ENCODE measurements at places on chromosomes 1 and 21.

DNA sequence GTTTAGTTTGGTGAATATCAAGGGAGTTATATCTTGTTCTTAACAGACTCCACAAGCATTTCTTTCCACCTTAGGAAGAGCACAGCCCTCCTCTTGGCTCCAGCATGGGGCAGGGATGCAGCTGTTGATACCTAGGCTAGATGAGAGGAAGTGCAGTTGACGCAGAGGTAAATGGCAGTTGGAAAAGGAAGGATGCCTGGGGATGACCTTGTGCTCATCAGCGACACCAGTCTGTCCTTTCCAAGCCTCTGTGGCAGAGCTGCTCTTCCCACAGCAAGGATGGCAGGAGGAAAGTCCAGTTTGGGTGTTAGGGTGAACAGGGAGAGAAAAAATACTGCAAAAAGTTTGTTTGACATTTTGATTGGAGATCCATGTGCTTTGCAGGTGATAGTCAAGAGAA is 6.2 kb downstream of the PROX1 start:
- no peak for DNase-seq

DNA sequence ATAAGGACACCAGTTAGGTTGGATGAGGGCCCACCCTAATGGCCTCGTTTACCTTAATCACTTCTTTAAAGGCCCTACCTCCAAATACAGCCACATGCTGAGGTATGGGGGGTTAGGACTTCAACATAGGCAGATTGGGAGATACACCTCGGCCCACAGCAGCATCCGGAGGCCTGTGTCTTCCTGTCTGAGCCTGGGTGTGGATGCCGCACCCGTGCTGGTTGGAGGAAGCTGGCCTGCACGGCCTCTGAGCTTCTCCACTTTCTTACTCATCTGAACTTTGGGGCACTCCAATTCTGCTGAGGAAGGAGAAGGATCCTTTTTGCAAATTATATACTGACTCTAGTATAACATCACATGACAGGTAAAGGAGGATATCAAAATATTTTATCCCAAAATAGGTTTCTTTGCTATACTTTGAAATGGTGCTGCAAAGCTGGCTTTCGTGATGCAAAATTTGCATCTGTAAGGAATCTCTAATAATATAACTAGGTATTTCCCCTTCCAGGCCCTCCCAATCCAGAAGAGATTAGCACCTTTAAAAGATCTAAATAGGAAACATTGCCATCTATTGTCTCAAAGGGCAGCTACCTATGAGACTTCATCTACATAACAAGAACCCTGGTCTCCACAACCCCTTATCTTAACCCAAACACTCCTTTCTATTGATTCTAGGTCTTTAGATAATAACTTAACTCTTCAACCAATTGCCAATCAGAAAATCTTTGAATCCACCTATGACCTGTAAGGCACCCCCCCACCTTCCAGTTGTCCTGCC is 247.6 kb downstream of the KCNJ6 start:
- DNase-seq, result no peak

- no peak for DNase-seq
Measured at GRCh38 chr1:100188617-100189016, 10.6 kb upstream of the LRRC39 start.

DNA sequence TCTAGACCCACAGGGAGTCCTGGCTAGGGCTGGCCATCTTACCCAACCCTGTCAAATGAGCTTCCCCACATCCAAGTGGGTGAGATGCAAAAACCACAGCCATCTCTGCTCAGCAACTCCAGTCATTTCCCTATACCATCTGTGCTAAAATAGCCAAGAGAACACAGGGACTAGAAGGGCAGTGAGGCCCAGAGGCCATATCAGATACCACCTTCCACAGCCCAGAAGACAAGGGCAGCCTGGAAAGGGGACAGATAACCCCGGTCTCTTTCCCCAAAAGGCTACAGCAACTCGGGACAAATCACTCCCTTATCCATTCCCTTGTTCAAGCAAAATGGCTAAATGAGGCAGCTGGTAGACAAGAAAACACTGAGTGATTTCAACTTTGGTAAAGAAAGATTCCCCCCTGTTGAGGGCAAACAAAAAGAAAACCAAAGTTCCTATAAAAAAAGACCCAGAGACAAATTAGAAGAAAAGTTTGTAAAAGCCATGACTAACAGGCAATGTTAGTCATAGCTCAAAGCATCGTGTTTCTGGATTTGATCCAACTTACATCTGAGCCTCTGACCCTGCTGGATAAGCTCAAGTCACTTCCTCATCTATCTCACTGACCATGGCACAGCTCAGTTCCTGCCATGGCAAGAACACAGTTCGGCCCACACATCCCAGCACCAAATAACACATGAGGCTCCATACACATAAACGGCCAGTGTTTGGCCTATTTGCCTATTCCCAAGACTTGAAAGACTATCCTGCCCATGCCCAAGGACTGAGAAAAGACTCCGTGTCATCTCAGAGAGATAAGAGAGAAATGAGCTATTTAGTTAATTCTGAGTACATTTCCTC is 3.1 kb downstream of the LAMB3 start:
- peak; percentile 89 for DNase-seq

- DNase-seq, result no peak
Measured at GRCh38 chr1:23211955-23212354, 5.3 kb downstream of the HTR1D start.

DNA sequence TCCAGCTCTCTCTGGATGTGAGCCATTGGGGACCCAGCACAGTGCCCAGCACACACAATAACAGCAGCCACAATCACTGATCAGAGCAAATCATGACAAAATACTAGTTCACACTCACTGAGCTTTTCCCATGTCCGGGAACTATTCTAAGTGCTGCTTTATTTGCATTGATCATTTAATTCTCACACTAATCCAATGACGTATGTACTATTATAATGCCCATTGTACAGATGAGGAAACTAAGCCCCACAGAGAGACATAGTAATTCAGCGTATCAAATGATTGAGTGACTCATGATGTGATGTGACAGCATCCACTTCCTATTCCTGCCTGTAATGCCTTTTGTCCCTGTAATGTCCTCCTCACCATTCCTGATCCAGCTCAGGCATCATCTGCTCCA is 1.9 kb upstream of the S100A8 start:
- no peak for DNase-seq

DNA sequence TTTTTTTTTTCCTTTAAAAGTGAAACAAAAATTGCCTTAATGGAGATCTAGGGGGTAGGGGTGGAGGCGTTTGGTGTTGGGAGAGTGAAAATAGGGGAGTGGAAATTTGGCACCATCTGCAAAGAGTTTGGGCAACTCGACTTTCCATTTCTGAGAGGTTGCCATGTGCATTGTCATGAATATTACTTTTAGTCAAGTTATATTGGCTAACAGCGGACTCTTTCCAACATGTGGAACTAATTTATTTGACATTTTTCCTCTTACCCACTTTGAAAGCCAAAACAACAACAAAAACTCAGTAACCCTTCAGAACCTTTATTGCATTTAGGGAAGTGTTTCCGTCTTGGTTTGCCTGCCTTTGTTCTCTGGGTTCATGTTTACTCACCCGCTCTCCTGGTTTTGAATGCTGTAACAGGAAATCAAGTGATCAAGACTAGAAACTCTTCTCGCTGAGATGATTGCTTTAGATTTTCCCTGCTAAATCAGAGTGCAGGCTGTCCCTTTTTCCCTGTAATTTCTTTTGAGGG is 70.4 kb downstream of the CACHD1 start:
- DNase-seq, result no peak

- DNase-seq, result no peak
Measured at GRCh38 chr1:50454911-50455310, 31.7 kb upstream of the DMRTA2 start.

GRCh38 chr21:35927262-35927661 is 133.1 kb downstream of the SETD4 start:
- DNase-seq, result no peak

GRCh38 chr1:95257758-95258157 is 23.7 kb downstream of the RWDD3 start:
- DNase-seq, result peak; percentile 10

DNA sequence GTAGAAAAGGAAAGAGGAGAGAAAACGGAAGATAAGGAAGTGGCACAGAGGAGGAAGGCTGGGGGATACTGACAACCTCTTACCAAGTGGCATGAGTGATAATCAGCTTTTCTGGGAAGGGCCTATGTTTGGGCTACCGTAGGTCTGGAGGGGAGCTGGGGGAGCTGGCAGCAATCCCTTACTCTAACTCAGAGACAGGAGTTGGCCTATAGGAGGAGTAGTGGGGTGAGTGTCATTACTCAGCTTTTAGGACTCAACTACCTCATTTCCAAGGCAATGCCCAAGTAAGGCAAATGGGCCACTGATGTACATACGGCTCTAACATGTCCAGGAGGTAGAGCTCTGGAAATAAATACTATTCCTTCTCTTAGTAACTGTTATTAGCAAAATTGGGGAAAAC is 48.7 kb upstream of the DMRTA2 start:
- no peak for DNase-seq

- no peak for DNase-seq
Measured at GRCh38 chr1:113207019-113207418, 134.0 kb downstream of the LRIG2 start.

DNA sequence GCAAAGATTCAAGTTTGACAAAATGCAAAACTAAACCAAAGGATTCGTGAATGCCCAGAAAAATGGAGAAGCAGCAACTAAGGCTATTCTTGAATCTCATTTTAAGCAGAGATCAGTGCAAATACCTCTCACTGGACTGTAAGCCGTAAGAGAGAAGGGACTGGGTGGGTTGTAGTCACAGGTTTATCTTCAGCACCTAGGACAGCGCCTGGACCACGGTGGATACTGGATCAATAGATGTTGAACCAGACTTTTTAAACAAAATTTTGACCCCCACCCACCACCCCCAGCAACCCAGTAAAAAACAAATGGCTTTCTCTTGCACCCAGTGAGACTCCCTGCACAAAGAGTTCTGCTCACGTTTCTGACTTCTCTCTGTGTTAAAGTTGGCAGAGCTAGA is 347.1 kb downstream of the AJAP1 start:
- no peak for DNase-seq

DNA sequence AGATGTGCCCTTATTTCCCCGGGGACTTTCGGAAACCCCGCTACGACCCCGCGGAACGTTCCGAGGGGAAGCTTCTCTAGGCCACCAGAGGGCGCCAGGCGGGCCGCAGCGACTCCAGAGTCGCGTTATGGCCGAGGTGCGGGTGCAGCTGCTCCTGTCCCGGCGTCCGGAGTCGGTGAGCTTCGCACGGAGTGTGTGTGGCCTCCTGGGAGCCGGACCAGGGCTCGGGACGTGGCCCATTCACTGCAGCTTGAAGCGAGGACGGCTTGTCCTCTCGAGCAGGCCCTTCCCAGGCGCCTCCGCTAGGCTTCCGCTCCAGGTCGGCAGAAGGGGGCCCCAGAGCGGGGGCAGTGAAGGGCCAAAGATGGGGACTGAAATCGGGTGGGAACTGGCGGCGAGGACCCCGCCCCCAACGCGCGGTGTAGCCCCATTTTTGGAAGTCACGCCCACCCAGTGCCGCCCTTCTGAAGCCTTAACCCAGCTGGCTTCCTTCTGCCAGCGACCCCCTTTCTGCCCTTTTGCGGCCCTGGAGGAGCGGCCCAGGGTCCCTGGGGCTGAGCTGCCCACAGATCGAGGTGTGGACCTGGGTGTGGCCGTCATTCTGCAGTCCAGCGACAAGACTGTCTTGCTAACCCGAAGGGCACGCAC is at the start of gene NUDT17:
Gene NUDT17, plus strand, starts transcription at position 117 of the 648 bp plus-strand sequence. Its CDS starts 11 bp downstream, at position 128.
- DNase-seq, result peak; percentile 26

- no peak for DNase-seq
Measured at GRCh38 chr1:23867542-23867894, 572 bp downstream of the FUCA1 start.

DNA sequence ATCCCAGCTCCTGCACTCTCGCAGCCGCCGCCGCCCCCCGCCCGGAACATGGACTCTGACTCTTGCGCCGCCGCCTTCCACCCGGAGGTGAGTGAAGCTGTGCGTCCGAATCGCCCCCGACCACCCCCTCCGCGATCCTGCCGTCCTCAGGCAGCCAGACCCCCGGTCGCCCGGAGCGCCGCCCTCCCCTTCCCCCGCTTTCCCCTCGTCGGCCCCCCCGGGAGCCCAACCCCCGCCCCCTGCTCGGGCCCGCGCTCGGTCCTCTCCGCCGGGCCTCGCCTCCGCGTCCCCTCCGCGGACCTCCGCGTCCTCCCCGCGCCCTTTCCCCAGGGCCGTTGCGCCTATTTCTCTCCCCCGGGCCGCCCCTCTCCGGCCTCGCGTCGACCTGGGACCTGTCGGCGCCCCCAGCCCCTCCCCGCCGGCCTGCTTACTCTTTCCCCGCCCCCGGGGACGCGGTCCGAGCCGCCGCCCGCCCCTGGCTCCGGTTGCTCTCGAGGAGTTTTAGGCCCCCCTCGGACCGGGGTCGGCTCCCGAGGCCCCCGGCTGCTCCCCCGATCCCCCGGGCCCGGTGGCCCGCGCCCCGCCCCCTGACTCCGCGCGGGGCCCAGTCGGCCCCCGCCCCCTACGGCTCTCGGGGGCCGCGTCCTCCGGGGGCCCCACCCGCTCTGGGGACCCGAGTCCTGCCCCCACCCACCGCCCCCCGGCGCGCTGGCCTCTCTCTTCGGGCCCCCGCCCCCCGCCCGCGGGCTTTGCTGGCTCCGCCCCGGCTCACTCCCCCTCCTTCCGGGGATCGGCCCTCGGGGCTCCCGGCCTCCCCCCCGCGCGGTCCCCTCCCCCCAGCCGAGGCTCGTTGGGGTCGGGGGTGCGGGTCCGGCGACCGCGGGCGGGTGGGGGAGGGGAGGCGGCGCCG is 743 bp downstream of the PHF13 start:
- DNase-seq, result no peak

GRCh38 chr1:151728151-151729054 is 7.1 kb downstream of the RIIAD1 start:
- DNase-seq, result no peak

DNA sequence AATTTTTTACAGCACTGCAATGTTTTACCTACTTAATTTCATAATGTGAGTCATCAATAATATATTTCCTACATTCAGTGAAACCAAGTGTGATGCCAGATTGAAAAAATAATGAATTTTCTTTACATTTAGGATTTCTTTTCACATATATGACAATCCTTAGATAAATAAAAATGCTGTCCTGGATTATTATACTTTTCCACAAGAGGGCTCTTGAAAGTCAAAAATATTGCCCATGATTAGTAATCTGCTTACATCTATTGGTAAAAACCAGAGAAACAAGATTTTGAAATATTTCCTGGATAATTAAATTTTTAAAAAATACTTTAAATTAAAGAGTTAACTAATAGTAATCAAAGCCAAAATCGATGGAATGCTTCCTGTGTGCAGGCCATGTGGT is 86.8 kb upstream of the PLPPR4 start:
- DNase-seq, result no peak

GRCh38 chr1:159429074-159429861 is 2.7 kb upstream of the OR10J4 start:
- no peak for DNase-seq

DNA sequence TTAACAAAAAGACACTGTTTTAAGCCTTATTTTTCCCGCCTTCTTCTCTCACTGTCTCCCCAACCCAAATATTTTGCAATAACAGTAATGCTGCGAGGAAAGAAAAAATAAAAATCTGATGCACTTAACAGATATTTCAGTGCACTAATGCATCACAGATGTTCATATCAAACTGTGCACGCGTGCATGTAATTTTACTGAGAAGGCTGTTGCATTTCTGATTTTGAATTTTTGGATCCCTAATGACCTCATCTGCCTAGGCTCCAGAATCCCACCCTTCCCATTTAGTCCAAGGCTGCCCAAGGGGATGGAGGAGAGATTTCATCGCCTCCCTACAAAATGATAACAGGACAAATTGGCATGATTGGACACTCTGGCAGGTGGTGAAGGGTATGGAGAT is 5.5 kb downstream of the TRABD2B start:
- DNase-seq, result no peak

GRCh38 chr1:182304218-182304617 is 87.4 kb downstream of the GLUL start:
- no peak for DNase-seq
